ENCODE measurements at places on chromosomes 16 and 17.
A peak's percentile ranks its signal among the peaks of the same experiment; 100 is the strongest.

- DNase-seq = no peak
Observed at GRCh38 chr16:2831203-2831602, 1.1 kb downstream of the ZG16B start.

DNA sequence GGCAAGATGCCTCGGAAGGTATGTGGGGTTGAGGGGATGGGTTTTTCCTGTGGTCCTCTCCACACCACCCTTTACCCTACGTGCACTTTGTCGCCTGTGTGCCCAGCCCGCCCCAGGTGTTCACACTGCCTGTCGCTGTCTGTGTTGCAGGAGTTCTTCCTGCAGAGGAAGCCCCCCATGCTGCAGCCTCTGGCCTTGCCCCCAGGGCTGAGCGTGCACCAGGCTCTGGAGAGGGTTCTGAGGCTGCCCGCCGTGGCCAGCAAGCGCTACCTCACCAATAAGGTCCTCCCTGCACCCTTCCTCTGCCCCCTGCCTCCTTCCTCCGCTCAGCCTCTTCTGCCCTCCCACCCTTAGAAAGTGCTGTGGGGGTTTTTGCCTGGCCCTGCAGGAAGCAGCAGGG is 15.2 kb downstream of the PFAS start:
- no peak for DNase-seq

GRCh38 chr17:81393684-81394376 is 1.4 kb upstream of the BAHCC1 start:
- DNase-seq = no peak

DNA sequence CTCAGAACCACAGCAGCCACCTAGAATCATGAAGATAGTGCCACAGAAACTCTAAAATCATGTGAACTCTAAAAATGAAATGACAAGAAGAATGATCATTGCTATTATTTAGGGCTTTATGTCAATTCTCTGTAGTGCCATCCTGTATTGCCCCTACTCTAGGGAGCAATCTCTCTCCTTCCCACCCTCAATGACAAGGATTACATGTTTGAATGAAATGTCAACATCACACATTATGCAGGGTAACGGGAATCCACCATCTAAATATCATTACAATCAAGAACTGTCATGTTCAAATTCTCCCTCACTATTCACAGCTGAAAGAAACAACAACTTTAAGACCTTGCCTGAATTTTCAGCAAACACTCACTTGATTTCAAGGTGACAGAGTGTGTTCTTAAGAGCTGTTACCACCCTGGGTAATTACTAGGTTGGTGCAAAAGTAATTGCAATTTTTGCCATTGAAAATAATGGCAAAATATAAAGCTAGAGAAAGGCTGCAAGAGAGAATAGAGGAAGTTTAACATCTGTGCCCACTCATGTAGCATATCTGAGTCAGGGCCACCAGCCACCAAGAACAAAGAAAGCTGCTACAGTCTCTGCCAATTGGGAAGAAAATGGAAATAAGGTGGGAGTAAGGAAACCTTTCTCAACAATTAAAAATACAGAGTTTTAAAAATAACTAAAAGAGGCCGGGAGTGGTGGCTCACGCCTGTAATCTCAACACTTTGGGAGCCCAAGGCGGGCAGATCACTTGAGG is 112.8 kb upstream of the PSMD7 start:
- DNase-seq = no peak

DNA sequence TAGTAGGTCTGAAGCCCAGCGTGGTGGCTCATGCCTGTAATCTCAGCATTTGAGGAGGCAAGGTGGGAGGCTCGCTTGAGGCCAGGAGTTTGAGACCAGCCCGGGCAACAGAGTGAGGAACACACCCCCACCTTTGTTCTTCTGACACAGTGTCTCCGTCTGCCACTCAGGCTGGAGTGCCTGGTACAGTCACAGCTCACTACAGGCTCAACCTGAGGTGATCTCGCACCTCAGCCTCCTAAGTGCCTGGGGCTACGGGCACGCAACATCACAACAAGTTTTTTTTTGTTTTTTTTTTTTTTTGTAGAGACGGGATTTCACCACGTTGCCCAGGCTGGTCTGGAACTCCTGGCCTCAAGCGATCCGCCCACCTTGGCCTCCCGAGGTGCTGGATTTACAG is 6.7 kb upstream of the TLCD3A start:
- no peak for DNase-seq

GRCh38 chr16:81461243-81461642 is 16.6 kb downstream of the CMIP start:
- no peak for DNase-seq

GRCh38 chr16:66026211-66026610 is 340.3 kb upstream of the CDH5 start:
- DNase-seq = no peak

DNA sequence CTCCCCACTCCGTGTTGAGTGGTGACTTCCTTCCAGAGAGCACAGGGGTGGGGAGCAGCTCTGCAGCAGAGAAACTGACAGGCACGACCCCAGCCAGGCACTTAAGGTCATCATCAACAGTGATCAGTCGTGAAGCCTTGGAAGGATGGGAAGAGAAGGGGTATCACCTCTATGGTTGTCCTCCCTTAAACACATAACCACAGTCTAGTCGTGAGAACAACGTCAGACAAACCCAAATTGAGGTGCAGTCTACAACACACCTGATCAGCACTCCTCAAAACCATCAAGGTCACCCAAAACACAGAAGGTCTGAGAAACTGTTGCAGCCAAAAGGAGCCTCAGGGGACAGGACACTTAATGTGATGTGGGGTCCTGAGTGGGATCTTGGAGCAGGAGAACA is 68.3 kb downstream of the MPRIP start:
- no peak for DNase-seq

GRCh38 chr16:79411805-79412204 is 188.7 kb downstream of the MAF start:
- no peak for DNase-seq

DNA sequence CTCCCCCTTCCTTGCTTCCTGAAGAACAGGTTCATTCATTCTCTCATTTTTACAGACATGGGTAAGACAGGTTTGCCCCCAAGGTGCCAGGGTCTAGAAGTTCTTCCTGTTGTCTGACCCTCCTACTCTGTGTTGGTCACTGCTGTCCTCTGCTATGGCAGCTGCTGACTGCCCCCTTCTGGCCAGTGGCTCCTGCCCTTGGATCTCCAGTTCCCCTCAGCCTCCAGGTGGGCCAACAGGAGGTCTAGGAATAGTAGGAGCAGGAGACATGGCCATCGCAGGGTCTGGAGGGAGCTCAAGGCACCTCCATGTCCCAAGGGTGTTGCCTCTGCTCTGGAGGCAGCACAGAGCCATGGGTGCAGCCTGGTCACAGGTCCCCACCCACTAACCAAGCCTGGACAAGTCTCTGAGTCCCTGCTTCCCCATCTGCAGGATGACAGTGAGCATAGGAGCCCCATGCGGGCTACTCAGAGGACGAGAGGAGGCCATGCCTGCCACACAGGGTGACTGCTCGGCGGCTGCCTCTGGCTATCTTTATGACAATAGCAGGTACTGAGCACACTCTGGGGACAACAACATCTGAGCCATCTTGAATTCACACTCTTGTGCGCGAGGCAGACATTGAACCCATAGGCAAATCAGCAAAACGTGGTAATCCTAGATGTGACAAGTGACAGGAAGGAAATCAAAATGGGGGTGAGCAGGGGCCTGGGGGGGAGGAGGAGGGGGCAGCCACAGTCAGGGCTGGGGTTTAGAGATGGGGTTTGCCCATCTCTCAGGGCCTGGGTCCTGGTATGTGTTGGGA is 27.0 kb upstream of the NXPH3 start:
- no peak for DNase-seq

DNA sequence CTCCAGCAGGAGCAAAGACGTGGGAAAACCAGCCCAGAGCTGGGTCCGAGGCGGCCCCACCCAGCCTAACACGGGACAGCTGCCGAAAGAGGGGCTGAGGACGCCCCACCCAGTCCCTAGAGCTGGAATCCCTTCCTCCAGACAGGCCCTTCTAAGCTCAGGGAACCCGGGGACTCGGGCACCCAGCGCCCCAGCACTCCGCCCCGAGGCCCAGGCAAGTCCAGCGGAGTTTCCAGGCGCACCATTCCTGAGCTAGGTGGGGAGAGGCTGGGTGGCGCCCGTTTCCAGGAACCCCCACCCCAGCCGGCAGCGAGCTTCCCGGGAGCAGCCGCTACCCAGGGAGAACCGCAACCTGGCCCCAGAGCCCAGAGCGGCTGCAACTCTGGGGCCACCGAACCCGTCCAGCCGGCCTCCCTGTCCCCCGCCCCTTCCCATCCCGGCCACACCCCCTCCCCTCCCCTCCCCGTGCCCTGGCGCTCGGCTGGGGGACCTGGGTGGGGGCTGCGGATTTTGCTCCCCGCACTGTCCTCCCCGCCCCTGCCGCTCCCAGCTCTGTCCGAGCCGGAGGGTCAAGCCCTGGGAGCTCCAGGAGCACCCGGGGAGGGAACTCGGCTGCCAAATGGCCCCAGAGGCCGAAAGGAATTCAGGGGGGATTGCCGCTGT is 536 bp downstream of the TMC6 start:
- DNase-seq = no peak

GRCh38 chr16:29825145-29826044 is 5.1 kb downstream of the MVP start:
- DNase-seq = no peak

GRCh38 chr17:8894673-8895578 is 27.5 kb upstream of the PIK3R6 start:
- no peak for DNase-seq

DNA sequence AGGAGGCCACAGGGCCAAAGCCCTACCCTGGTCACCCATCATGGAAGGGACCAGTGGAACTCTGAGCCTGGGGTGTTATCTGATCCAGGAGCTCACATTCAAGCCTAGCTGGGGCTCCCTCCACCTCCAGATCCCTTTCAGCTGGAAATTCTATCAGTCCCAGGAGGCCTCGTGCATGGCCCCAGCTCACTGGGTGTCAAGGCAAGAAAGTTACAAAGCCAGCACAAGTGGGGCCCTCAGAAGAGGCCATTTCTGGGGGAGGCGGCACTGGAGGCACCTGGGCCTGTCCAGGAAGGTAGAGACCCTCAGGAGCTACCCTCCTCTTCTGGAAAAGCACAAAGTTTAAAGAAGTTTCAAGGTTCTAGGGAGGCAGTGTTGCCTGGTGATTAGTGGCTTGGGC is 4.8 kb downstream of the CA7 start:
- DNase-seq = no peak

- peak; percentile 60 for DNase-seq
Observed at GRCh38 chr17:38898812-38899348, 26.5 kb upstream of the LASP1NB start.

- DNase-seq = no peak
Observed at GRCh38 chr17:78991906-78992532, 12.3 kb upstream of the LGALS3BP start.

DNA sequence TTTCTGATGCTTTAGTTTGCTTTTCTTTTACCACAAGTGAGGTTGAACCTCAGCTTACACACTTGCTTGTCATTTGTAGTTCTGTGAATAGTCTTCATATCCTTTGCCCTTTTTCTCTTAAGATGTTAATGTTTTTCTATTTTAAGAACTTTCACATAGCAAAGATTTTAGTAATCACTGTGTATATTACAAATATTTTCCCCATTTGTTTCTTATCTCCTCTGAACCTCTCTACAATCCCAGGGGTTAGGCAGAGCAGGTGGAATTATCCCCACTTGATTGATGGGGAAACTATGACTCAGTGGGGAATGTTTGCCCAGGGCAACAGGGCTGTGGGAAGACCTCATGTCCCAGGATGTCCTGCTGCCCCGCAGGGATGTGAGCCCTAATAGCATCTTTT is 11.7 kb upstream of the MYH3 start:
- no peak for DNase-seq

GRCh38 chr16:80176114-80176513 is 364.7 kb upstream of the DYNLRB2 start:
- DNase-seq = no peak

GRCh38 chr16:51968749-51969148 is 578.2 kb downstream of the TOX3 start:
- no peak for DNase-seq

GRCh38 chr17:68646626-68647526 is 45.7 kb upstream of the FAM20A start:
- no peak for DNase-seq

GRCh38 chr17:46037722-46038255 is 38.7 kb downstream of the STH start:
- DNase-seq = no peak

DNA sequence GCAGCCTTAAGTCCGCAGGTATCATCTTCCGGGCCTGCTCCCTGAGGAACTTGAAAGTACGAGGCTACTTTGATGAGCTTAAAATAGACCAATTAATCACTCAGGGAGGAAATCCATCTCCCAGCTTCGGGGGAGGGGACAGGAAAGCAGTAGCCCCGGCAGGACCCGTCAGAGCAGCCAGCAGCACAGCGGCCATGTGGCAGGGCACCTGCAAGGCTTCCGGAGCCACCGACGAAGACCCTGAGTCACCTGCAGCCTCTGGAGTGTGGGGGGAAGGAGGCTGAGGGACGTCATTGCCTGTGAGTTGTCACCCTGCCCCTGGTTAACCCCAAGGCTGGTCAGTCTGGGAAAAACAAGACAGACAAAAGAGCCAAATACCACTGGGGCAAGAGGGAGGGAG is 4.4 kb upstream of the CYB561 start:
- DNase-seq = no peak

GRCh38 chr16:83692224-83692623 is 115.6 kb upstream of the HSBP1 start:
- DNase-seq = no peak

DNA sequence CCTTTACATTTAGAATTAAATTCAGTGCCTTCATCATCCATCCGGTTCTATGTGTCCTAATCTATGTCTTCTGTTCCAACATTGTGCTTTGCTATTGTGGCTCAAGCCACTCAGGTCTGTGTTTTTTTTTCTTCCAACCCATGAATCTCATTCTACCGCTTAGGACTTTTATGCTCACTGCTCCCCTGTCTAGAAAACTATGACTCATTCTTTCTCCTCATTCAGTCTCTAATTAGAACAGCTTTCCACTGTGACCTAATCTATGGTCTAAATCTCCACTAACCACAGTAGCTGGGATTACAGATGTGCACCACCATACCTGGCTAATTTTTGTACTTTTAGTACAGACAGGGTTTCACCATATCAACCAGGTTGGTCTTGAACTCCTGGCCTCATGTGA is 418.7 kb downstream of the KCNJ2 start:
- no peak for DNase-seq

GRCh38 chr16:89556750-89557689 is 3.5 kb upstream of the RPL13 start:
- DNase-seq = peak; percentile 78

GRCh38 chr16:74107795-74108610 is 188.6 kb upstream of the PSMD7 start:
- no peak for DNase-seq

GRCh38 chr17:38701504-38702165 is 3.4 kb upstream of the MLLT6 start:
- DNase-seq = peak; percentile 74
